ENCODE measurements at places on chromosomes 6 and 20.

GRCh38 chr20:4147319-4147718, 132.0 kb upstream of the RNF24 start:
- peak; percentile 6 for DNase-seq

- DNase-seq: no peak
Observed at GRCh38 chr6:5378331-5378730, 117.0 kb downstream of the FARS2 start.

- no peak for DNase-seq
Observed at GRCh38 chr6:136726837-136727557, 65.3 kb downstream of the MAP3K5 start.

GRCh38 chr20:59678288-59678687, 73.9 kb downstream of the PHACTR3 start:
- peak; percentile 41 for DNase-seq

- DNase-seq: no peak
Observed at GRCh38 chr20:52643034-52643433, 329.1 kb upstream of the TSHZ2 start.

DNA sequence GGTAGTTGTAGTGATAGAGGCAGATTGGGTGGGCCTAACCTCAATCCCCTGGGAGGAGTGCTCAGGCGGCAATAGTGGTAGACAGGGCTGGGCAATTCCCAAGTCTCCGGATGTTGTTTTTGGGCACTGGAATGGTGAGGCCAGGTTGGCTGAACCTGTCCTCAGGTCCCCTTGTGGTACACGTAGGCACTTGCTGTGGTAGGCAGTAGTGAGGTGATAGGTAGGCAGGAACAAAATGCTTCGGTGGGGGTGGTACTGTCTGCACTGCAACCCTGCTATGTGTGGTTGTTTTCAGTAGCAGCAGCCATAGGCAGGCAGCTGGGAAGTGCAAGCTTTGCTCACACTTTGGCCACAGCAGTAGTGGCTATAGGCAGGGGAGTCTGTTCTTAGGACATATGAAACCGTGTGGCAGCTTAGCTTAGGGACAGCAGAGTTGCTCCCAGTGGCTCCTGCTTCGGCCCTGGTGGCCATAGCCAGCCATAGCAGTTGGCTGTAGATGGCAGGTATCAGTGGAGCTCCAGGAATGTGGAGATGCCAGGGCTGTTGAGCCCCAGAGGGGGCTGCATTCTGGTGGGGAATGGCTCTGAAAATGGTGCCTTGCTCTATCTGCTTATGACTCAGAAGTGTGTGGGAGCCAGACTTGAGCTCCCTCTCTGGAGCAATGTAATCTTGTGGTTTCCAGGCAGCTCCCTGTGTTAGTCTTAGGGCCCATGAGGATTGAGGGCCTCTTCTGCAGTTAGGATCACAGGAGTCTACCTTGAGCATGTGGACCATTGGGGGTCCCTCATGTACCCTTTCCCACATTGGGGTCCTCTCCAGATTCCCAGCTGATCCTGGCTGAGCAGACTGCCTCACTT, 241.8 kb upstream of the BMP2 start:
- DNase-seq: no peak

- DNase-seq: no peak
Observed at GRCh38 chr6:108117427-108118358, 43.2 kb upstream of the OSTM1 start.

DNA sequence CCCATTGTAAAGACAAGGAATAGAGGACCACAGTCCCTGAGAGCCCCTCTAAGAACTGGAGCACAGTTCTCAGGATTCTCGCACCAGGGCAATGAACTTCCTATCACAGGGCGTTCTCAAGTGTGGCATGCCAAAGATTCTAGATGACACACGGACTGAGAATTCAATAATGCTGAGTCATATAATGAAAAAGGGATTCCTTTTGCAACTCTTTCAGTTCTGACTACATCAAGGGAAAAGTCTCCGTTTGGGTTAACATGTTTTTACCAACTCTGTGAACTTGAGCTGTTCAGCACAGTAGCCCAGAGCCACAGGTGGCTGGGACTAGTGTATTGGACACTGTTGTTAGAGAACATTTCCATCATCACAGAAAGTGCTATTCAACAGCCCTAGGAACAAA, 3.4 kb downstream of the MED20 start:
- DNase-seq: no peak

- DNase-seq: peak; percentile 15
Observed at GRCh38 chr20:34382174-34382573, 19.1 kb downstream of the ITCH start.

DNA sequence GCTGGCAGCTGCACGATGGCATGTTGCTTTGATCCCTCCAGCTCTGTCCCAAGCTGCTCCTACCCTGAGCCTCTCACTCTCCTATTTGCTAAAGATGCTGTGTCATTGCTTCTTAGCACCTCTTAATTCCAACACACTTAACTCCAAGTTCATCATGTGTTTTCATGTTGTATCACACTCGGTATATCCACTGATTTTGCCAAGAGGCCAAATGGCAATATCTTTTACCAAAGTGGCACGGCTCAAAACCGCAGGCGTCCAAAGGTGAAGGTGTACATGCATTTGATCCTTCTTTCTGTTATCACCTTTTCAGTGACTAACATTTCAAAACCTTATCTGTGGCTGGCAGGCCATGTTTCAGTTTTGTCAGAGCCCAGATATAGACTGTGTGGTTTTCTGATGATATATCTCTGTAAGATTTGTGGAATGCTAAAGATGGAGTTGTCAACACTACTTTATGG, 217.0 kb downstream of the TBX18 start:
- DNase-seq: no peak

- DNase-seq: no peak
Observed at GRCh38 chr6:46130666-46131065, 877 bp downstream of the ENPP4 start.

DNA sequence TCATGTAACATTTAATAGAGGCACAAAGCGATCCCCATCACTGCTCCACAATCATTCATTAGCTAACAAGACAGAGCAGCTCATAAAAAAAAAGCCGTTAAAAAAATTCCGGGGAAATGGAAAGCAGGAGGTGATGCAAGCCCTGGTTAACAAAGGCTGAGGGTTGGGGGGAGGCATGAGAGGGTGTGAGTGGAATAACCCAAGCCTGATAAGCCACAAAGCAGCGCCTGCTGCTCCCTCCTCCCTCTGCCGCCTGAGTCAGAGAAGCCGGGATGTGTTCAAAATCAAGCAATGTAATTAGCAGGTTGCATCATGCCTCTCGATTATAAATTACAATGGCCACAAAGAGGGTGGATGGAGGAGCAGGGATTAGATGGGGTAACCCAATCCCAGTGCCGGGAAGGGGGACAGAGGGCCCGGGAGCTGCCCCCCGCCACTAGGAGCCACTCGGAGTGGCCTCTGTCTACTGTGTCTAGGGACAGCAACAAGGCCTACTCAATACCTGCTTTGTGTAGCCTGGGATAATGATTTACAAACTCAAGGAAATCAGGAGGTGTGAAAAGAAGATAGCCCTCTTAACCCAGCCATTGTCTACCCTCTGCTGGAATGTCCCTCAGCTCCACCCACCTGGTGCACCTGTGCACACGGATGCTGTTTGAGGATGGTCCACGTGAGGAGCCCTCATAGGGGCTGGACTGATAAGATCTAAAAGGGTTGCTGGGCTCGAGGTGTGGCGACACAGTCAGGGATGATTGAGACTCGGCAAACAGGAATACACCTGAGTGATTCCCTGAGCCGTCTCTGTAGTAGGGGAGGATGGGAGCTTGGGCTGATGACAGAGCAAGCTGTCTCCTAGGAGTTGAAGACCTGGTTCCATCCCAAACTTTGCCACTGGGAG, 156.9 kb downstream of the VEGFA start:
- DNase-seq: peak; percentile 89
